ENCODE measurements at places on chromosomes 5 and 9.

DNA sequence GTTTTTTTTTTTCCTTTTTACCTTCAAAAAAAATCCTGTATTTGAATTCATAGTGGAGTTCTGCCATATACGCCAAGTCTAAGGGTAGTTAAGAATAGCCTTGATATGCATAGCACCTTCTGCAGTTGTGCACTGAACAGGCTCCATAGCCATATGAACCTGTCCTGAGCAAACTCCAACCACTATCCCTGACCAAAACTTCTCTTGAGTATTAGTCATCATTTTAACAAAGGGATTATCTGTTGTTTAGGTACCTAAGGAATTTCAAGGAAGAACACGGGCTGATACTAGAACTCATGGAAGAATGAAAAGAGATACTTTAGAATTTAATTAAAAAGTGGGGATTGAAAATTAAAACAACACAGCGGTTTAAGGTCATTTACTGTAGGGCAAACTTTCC lies 1.9 kb upstream of the FBXO38 start:
- DNase-seq, result no peak

DNA sequence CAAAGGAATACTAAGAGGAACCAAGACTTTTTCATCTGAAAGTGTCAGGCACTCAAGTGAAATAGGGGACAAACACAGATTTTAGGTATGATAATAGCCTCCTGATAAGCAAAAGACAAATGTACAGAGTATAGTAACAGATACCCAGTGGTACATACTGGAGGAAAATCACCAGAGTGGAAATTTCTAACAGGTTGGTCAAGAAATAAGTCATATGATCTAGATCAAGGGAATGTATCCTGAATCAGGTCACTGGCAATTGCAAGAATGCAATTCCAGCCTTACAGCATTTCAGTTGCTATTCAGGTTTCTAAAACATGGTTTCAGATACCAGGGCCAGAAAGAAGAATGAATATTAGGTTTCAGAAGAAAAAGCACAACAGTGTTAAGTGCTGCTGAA lies 82.2 kb upstream of the SLCO6A1 start:
- no peak for DNase-seq

DNA sequence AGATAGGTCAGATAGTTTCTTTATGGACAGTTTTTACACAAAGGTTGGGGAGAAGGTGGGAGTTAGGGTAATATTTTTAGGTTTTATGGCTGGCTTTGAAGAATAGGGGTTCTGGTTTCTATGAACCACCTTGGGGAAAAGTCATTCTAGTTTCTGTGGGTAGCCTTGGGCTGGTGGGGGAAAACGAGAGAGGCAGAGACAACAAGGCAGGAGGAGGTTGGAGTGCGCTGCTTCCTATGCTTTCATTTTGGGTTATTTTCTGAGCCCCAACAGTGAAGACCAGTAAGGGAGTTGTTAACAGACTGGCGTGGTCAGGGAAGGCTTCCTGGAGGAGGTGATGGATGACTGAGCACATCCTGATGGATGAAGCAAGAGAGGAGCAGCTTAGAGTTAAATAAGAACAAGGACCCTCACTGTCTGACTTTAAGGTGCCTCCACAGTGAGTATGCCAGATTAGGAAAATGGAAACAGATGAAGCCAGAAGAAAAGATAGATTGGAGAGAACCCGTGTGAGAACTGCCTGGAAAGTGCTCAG lies 81.9 kb downstream of the PDZD2 start:
- no peak for DNase-seq

- DNase-seq, result no peak
These were observed 26.7 kb upstream of the SUSD3 start for GRCh38 chr9:93031629-93032430.

GRCh38 chr9:80062567-80062966 lies 490.8 kb downstream of the TLE4 start:
- no peak for DNase-seq

- no peak for DNase-seq
These were observed 7.2 kb downstream of the ERGIC1 start for GRCh38 chr5:172841256-172841655.

DNA sequence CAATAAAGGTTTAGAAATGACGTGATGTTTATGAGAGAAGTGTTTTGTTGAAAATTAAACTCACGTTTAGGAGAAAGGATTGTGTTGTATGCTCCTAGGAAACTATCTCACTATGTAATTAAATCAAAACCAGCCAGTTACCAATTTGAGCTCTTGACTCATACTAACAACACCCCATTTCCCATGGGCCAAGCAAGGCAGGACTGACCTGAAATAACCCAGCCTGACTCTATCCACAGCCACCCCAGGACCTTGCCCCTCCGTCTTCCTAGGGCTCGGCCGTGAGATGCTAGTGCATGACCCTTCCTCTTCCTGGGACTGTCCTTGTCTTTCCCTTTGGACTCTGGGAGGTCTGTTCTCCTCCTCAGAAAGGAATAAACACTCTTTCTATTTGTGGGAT lies 16.4 kb downstream of the TLR4 start:
- no peak for DNase-seq

DNA sequence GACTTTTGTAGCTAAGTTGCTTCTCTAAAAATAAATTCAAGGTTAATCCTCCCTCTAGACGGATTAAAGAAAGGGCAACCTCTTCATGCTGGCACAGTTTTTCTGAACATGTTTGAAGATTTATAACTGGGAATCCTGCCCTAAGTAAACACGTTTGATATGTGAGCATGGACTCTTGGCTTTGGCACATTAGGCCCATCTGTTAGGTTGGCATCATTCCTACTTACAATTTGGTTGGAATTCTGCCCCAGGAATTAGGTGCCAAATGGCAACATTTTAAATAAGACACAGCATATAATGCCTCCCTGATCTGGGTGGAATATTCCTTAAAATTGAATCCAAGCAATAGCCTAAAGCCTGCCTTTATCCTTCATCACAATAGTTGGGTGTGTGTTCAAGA lies 372.3 kb upstream of the CDH18 start:
- no peak for DNase-seq

DNA sequence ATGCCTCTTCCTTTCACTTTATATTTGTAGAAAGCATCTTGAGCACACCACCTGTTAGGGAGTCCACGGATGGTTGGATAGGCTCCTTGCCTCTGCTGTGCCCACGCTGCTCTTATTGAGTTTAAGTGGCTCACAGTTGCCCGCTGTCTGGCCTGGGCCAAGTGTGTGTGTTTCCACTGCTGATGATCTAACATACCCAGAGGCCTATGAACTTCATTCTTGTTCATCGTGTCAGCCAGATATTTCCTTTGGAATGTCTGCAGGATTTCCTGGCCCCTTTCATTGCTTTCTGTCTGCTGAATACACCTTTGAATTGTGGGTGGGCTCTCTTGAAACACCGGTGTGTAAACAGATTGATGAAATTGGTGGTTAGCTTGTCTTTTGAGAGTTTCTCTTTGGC lies 46.6 kb downstream of the MVB12B start:
- no peak for DNase-seq

DNA sequence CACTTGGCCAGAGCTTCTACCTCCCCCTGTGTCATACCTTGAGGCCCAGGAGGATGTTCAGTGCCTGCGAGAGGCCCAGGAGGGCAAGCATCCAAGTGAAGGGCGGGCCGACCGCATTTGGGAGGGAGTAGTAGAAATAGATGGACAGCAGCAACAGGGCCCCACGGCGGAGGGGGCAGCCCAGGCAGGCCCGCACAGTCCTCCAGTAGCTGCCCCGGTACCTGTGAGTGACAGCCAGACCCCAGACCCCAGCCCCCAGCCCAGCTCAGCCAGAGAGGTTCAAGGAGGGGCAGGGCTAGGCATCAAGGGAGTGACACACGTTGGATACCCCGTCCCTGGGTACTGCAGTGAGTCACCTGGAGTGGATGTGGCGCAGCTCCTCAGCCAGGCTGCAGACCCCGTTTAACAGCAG lies 1.4 kb downstream of the STING1 start:
- DNase-seq, result peak; percentile 54

DNA sequence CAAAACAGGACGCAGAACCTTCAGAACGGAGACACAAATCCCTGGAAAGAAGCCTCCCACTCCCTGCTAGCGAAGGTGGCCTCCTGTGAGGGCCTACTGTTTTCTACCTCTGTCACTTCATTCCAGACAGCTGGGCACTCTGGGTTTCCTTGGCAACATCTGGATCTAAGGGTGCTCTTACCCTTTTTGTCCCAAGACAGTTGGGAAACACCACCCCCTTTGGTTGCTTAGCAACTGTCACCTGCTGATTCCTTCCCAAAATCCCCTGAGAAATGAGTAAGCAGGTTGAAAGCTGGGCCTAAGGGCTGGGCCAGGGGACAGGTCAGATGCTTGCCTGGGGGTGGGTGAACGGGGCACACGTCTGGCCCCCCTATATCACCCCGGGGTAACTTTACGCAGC lies 29.4 kb downstream of the NANS start:
- no peak for DNase-seq

DNA sequence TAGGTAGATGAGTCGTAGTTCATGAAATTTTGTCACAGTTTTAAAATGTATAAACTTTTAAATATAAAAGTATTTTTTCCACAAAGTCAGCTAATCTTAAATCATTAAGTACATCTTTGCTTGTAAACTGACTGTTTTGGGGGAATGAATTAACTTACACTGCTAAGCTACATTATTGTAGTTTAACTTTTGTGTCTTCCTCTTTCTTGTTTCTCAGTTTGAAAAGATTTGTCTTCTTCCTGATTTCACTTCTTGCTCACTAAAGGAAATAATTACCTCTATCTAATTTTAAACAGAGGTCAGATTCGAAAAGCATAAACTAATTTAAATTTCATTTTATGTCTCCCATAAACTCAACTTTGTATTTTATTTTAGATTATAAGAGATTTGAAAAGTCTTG lies 5.7 kb downstream of the NIPSNAP3B start:
- DNase-seq, result peak; percentile 29

DNA sequence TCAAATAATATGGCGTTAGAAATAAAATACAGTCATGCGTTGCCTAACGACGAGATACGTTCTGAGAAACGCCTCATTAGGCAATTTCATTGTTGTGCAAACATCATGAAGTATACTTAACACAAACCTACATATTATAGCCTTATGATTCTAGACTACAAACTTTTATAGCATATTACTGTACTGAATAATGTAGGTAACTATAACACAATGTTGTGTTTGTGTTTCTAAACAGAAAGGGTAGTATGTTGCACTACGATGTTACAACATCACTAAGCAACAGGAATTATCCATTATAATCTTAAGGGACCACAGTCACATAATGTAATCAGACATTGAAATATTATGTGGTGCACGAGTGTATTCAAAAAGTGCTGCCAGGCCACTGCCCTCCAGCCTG lies 3.0 kb upstream of the SMC2 start:
- DNase-seq, result no peak

DNA sequence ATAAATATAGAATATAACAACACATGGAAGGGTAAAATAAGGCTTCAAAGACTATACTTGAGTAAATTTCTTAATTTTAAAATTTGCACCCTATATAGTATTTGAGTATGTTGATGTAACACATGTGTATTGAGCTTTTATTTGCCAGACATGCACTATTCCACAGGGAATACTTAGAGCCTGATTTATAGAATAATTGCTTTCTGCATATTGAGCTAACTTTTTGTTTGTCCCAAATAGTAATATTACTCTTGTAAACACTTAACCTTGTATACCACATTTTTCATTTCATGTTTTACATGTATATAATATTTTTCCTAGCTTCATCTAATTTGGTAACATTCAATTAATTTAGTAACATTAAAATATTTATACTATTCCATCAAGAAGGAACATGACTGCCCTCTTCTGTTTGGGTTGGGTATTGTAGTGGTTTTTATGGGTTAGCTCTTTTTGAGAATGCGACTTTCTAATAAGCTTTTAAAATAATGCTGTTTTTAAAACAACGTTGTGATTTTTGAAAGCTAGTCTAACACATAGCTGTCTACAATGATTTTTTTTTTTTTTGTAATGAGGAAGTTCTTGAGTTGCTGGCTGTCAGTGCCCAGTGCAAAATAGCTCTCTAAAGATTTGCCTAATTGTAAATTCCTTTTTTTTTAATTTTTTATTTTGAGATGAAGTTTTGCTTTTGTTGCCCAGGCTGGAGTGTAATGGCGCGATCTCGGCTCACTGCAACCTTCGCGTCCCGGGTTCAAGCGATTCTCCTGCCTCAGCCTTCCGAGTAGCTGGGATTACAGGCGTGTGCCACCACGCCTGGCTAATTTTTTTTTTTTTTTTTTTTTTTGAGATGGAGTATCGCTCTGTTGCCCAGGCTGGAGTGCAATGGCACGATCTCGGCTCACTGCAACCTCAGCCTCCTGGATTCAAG lies 4.8 kb downstream of the SUB1 start:
- peak; percentile 74 for DNase-seq

GRCh38 chr5:79157305-79157704 lies 45.7 kb downstream of the BHMT start:
- DNase-seq, result no peak

GRCh38 chr9:34520505-34521385 lies 2.0 kb downstream of the ENHO start:
- no peak for DNase-seq
